Stimulated activated CD4-positive, alpha-beta T cell treated with anti-CD3 and anti-CD28 coated beads, Interleukin-1b, Interleukin-23, amount 100 ng/mL, for 24 hours (primary cell): ENCODE measurements at places on chromosomes 11 and 22.

GRCh38 chr22:23242473-23243001, 62.2 kb downstream of the BCR start:
- no peak for DNase-seq

DNA sequence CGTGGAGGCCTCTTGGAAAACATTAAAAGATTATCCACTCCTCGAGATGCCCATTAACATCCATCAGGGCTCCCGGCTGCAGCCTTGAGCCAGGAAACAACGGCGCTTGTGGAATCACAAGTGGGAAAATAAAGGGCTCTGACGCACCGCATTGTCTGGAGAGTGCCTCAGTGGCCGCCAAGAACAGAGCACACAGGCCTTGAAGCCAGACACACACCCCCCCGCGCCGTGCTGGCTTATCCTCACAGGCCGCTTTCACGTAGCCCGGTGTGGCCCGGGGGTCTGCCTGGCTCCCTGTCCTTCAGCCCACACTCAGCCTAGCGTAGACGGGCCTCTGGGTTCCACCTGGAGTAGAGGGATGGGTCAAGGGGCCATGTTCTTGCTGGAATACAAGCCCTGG, 1020.5 kb downstream of the BRD1 start:
- no peak for DNase-seq

DNA sequence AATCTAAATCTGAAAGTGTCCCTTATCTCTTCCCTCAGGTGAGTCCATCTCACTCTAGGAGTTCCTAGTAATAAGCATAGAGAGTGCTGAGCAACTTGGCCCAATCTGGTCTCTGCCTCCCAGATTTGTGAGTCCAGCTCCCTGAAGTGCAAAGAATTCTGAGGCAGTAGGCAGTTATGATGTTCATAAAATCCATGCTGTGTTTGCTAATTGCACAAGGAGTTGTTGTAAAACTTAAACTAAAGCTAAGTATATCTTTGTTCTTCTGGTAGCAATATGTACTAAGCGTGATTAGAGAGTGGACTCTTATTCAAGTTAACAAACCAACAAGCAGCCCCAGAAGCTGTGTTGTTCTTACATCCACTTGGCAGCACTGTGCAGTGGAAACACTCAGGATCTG, 7.6 kb upstream of the PTH start:
- DNase-seq = no peak

DNA sequence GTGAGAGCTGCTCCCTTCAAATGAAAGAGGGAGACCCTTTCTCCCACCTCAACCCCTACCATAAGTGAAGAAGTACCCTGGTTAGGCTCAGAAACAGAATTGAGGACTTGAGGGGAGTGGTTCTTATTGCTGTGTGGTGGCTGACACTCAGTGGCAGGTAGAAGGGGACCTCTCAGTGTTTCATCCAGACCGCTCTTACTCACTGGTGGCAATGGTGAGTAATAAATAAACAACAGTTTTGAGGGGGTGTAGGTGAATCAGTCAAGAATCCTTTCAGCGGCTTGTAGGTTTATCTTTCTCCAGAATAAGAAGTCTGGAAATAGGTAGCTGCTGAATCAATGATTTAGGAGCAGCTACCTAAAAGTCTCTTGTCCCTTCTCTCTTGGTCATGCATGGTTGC, 403.4 kb upstream of the B3GAT1 start:
- DNase-seq = no peak

- DNase-seq = no peak
Observed at GRCh38 chr11:59188954-59189353, 17.0 kb downstream of the DTX4 start.

GRCh38 chr22:40030758-40031095, 36.0 kb downstream of the FAM83F start:
- no peak for DNase-seq

DNA sequence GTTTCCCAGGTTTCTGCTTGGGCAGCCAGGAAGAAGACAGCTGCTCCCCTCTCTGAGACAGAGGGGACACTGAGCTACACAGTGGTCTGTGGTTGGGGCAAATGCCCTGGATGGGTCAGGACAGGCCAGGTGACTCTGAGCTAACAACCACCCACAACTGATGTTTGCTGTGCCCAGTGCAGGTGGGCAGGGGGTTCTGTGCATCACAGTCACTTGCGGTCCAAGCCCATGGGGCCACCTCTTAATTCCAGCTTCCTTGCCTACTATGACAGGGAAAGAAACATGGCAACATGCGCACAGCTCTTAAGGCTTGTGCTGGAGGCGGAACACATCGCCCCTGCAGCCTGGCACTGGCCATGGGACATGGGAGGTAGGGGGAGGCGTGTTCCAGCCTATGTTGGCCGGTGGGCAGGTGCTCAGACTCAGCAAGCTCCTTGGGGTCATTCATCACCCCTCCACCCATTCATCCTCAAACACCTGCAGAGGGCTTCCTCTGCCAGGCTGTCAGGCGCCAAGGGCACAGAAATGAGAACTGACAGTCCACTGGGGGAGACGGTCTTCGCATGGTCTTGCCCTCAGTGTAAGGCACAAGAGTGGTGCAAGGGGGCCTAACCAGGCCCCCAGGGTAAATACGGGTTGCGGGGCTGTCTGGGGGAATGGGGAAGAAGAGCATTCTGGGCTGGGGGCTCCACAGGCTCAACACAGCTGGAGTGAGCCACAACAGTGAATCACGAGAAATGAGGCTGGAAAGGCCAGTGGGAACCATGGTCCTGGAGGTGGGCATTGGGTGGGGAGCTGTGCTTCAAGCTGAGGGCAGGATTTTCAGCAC, 55.6 kb downstream of the ARFGAP3 start:
- no peak for DNase-seq

- DNase-seq = no peak
Observed at GRCh38 chr11:129593098-129593497, 217.4 kb downstream of the BARX2 start.

- DNase-seq = no peak
Observed at GRCh38 chr11:37560346-37560745, 962.3 kb upstream of the RAG2 start.

GRCh38 chr22:44191036-44191454, 10.3 kb downstream of the PARVG start:
- DNase-seq = no peak

- no peak for DNase-seq
Observed at GRCh38 chr11:119307219-119307618, 9.7 kb downstream of the MCAM start.

DNA sequence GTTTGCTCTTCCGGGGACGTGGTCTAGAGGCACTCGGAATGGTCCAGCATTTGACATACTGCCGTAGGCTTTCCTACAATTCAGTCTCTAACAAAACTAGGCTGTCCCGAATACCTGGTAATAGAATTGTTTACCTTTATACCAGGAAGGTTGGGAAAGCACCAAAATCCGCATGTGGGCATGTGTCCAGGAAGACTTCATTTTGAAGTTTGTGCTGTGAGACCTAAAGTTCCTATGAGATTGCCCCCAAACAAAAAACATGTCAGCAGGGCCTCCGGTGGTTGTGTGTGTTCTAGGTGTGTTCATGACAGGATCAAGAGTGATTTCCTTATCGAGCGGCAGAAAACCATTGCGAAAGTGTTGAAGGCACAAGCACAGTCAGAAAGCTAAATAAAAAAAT, 26.1 kb downstream of the HSPA8 start:
- no peak for DNase-seq

GRCh38 chr11:96137373-96137772, 205.6 kb downstream of the MAML2 start:
- DNase-seq = no peak

DNA sequence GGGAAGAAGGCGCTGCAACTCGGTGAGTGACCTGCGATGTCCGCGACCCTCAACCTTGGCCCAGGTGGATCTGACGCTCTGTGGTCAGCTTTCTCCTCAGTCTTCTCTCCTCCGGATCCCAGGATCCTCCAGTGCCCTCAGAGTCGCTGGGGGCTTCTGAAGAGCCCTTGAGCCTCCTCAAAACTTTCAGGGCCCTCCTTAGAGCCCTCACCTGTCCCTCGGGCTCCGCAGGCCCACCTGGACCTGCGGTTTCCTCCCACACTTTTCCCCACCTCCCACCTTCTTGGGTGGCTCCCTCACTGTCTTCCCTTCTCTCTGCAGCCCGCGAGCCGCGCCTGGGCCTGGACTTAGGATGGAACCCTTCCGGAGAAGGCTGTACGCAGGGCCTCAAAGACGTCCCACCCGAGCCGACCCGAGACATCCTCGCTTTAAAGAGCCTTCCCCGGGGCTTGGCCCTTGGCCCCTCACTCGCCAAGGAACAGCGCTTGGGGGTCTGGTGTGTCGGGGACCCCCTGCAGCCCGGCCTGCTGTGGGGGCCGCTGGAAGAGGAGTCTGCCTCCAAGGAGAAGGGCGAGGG, 335 bp downstream of the ZNF408 start:
- no peak for DNase-seq

- no peak for DNase-seq
Observed at GRCh38 chr22:24155627-24156140, 25.6 kb upstream of the SUSD2 start.

DNA sequence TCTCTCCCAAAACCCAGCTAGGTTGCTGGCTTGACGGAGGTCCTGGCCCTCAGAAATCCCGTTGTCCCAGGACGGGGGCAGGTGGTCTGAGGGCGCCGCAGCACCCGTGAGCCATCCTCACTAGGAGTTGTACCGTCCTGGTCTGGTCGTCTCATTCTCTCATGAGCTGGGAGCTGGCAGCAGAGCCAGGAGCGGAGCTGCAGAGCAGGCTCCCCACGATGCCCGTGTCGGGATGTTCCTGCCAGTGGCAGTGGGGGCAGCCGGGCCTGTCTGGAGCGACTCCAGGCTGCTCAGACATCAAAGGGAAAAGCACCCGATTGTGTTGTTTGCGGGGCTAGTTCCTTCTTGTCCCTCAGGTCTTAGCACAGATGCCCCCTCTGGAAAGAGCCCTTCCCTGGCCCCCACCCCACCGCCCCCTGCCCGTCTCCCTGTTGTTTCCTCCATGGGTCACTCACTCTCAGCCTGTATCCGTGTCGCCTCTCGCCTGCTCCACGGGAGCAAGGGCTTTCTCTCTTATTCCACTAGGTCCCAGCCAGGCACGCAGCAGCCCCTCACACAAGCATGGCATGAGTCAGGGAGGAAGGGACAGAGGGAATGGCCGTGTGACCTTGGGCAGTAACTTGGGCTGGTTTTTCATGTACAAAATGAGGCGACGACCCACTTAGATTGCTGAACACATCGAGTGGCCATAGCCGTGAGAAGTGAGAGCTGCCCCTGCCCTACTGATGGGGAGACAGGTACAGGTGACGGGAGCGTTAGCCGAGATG, 23.2 kb upstream of the MGAT3 start:
- no peak for DNase-seq

- DNase-seq = no peak
Observed at GRCh38 chr11:86745571-86745970, 54.8 kb upstream of the PRSS23 start.

GRCh38 chr11:134477486-134477885, 65.4 kb upstream of the B3GAT1 start:
- DNase-seq = no peak

- no peak for DNase-seq
Observed at GRCh38 chr11:95495706-95496105, 264.7 kb upstream of the SESN3 start.

GRCh38 chr22:29313126-29313575, 2.3 kb downstream of the RASL10A start:
- no peak for DNase-seq

GRCh38 chr11:106480581-106481190, 403.2 kb downstream of the AASDHPPT start:
- DNase-seq = no peak

DNA sequence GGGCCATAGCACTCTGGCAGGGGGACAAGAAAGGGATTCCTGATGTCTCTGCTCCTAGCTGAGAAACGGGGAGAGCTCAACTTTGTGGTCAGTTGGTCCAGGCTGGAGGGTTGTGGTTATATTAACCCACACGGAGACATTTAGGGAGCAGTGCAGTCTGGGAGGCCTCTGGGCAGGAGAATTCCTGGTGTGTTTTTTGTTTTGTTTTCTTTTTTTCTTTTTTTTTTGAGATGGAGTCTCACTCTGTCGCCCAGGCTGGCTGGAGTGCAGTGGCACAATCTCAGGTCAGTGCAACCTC, 88.0 kb upstream of the SHISAL1 start:
- DNase-seq = no peak

- DNase-seq = no peak
Observed at GRCh38 chr11:2775626-2776350, 76.0 kb upstream of the KCNQ1OT1 start.

GRCh38 chr22:41513391-41513790, 30.9 kb downstream of the POLR3H start:
- DNase-seq = no peak

- DNase-seq = no peak
Observed at GRCh38 chr22:23772315-23772648, 367 bp upstream of the MMP11 start.

GRCh38 chr11:134847083-134847715, 435.2 kb upstream of the B3GAT1 start:
- DNase-seq = no peak

DNA sequence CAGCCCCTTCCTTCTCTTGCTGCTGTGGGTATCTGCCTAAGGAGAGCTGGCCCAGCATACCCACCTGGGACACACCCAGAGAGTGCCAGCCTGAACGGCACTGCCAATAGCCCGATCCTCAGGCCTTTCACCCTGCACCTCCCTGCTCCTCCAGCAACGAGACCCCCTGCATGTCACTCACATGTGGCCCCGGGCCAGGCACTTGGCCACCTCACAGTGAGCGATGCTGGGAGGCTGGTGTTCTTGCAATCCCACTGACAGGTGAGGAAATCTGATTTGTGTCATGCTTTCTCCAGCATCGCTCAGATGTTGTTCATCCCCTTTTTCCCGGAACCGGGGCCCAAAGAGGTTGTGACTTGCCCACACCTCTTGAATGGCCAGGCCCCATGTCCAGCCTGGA, 20.5 kb downstream of the DAGLA start:
- no peak for DNase-seq

DNA sequence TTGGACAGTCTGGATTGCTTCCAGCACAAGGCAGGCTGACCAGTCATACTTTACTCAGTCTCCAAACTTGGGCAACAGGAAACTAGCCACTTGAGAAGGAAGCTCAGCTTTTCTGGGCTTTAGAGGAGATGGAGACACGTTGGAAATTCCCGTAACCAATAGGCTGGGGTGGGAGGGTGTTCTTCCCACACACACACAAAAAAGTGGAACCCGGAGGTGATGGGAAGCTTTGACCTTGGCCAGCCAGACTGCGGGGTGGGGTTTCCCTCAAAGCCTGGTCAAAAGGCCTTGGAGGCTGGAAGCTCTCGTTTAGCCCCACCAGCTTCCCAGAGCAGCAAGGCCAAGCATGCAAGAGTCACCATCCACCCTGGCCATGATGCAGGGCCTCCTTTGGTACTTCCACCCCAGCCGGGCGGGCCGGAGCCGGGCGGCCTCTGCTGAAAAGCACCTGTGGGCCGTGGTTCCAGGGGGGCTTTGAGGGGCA, 126.2 kb downstream of the BCR start:
- DNase-seq = no peak

DNA sequence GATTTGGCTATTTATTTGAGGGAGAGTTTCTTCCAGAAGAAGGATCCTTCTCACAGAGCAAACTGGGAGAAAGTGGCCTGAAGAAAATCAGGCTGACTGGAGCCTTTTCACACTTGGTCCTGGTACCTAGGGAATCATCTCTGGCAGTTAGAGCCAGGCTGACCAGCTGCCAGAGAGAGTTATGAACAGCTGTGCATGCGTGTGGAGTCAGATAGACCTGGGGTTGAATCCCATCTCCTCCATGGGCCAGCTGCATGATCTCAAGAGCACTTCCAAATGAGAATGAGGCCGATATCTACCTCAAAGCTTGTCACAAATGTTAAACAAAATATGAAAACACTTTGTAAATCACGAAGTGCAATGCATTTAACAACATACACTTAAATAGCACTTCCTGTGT, 390.0 kb downstream of the TENM4 start:
- DNase-seq = no peak

GRCh38 chr11:110134110-110134509, 40.9 kb downstream of the ZC3H12C start:
- DNase-seq = no peak

GRCh38 chr22:27060190-27060589, 402.8 kb downstream of the MIAT start:
- no peak for DNase-seq
